ENCODE measurements at places on chromosomes 13 and 19. TPM values are rescaled to one million over a fixed set of nuclear protein-coding genes. Genes with fewer than 3 reads are reported as not detected.

GRCh38 chr13:99228737-99229691 lies 28.4 kb downstream of the UBAC2 start:
- peaks cover 74% of the 10 kb centered on the region for H3K4me1 ChIP-seq
- peak overlapping the region; percentile 45 for H3K27ac ChIP-seq

The CEACAM20 gene
- not detected for total RNA-seq

The SLC17A7 gene
- not detected for total RNA-seq

The COL4A1 gene
- total RNA-seq, result 0.16 TPM

The APOC1 gene
- total RNA-seq, result not detected

GRCh38 chr19:3285647-3286176 lies 61.3 kb downstream of the CELF5 start:
- DNase-seq, result peak; percentile 42
- H3K36me3 ChIP-seq, result no peaks in the 10 kb centered on the region
- H3K4me3 ChIP-seq, result no peak overlapping the region
- H3K27me3 ChIP-seq, result peaks cover 4% of the 10 kb centered on the region
- H3K4me1 ChIP-seq, result peaks cover 22% of the 10 kb centered on the region

DNA sequence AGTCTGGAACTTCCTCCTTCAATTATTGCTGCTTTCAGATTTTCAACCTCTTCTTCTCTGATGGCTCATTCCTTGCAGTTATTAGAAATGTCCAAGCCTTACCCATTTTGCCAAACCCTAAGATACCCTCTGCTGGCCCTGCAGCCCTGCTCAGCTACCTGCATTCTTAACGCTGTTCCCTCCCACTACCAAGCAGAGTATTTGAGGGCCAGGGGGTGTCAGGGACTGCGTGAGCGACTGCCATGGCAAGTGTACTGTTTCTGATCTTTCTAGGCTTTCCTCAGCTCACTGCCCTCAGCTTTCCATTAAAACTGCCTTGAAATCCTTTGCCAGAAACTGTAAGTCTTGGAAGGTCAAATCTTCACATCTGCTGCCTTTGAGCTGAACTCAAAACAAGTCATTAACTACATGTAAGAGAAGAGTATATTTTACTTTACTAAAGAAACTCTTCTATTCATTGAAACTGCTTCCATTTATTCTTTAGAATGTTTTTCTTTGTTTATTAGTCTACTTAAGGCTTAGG lies 41.0 kb downstream of the HS6ST3 start:
- DNase-seq, result no peak
- no peak overlapping the region for H3K27ac ChIP-seq
- no peaks in the 10 kb centered on the region for H3K27me3 ChIP-seq
- no peaks in the 10 kb centered on the region for H3K36me3 ChIP-seq
- H3K4me3 ChIP-seq, result no peak overlapping the region
- H3K4me1 ChIP-seq, result no peaks in the 10 kb centered on the region

DNA sequence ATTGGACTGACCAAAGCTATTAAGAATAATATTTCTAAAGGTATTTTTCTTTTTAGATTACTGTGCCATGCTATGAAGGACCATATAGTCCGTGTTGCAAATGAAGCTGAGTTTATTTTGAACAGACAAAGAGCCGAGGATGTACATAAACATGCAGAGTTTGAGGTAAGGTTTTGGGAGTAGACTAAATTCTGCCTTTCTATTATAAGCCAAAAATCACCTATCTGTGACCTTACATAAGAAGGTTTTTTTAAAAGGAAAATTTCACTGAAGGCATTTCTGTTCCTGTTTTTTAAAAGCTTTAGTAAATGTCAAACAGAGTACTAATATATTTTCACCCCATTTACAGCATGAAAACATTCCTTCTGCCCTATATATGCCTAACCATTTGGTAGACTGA lies 127.4 kb downstream of the MAB21L1 start:
- no peak overlapping the region for H3K4me3 ChIP-seq
- no peaks in the 10 kb centered on the region for H3K36me3 ChIP-seq
- H3K27ac ChIP-seq, result no peak overlapping the region
- no peaks in the 10 kb centered on the region for H3K27me3 ChIP-seq

- no peaks in the 10 kb centered on the region for H3K4me1 ChIP-seq
- DNase-seq, result no peak
- H3K27ac ChIP-seq, result no peak overlapping the region
- no peak overlapping the region for H3K4me3 ChIP-seq
- H3K36me3 ChIP-seq, result no peaks in the 10 kb centered on the region
- no peaks in the 10 kb centered on the region for H3K27me3 ChIP-seq
Observed at GRCh38 chr13:103694033-103694432, 627.8 kb upstream of the SLC10A2 start.

The ZNF491 gene
- 1.1 TPM for total RNA-seq

The SULT2A1 gene
- total RNA-seq, result not detected

The METTL21C gene
- not detected for total RNA-seq

DNA sequence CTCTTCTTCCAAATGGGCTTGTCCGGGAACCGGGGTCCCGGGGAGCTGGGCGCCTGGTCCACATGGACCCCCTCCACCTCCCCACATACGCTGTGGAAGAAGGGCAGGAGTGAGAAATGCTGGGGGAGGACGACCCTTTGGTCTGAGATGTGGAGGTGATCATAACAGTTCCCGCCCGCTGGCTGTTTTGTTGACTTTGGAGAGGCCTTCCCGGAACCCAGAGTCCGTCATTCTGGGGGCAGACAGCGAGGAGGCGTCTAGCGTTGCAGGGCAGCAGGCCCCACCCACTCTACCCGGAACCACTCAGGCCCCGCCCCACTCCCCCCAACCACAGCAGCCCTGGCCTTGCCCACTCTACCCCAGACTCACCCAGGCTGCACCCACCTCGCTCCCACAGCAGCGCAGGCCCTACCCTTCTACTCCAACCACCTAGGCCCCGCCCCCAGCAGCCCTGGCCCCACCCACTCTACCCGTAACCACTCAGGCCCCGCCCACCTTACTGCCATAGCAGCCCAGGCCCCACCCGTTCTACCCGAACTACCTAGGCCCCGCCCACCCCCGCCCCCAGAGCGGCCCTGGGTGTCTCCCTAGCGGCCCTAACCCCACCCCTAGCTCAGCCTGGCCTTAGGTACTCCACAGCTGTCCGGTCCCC lies 7.1 kb downstream of the GPR108 start:
- H3K27ac ChIP-seq, result no peak overlapping the region

The ACTN4 gene
- total RNA-seq, result 84.0 TPM

The STAP2 gene
- total RNA-seq, result 1.8 TPM

The C1QTNF9B gene
- total RNA-seq, result not detected

The TMEM59L gene
- 0.25 TPM for total RNA-seq

DNA sequence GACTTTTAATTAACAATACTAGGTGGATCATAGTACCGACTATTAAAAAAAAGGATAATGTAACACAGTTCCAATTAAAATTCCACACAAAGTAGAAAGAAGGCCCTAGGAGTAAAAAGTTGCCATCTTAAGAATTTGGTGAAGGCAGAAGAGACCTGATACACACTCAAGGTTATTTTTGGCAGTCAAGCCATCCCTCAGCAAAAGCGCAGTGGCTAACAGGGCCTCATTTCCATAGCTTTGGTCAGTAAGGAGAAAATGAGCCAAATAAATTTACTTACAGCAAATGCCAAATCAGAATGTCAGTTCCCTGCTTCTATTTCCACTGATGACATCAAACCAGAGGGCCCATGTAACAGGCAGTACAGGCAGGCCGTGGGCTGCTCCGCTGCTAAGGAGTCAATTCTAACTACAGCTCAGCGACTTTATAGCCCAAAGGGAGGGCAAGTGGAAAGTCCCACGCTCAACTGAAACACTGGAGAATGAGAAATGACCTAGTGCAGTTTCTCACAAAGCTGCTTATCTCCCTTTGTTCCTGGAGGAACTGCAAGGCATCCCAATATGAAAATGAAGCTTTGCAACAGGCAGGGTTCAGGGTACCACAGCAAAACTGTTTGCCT lies 6.3 kb downstream of the ARGLU1 start:
- peaks cover 29% of the 10 kb centered on the region for H3K36me3 ChIP-seq
- peaks cover 29% of the 10 kb centered on the region for H3K4me1 ChIP-seq
- DNase-seq, result peak; percentile 8
- no peak overlapping the region for H3K4me3 ChIP-seq
- H3K27ac ChIP-seq, result no peak overlapping the region

The APLP1 gene
- not detected for total RNA-seq

The CYP2F1 gene
- total RNA-seq, result 0.96 TPM

The MEDAG gene
- not detected for total RNA-seq

The P2RY11 gene
- total RNA-seq, result 88.5 TPM

The MTUS2 gene
- 0.81 TPM for total RNA-seq

DNA sequence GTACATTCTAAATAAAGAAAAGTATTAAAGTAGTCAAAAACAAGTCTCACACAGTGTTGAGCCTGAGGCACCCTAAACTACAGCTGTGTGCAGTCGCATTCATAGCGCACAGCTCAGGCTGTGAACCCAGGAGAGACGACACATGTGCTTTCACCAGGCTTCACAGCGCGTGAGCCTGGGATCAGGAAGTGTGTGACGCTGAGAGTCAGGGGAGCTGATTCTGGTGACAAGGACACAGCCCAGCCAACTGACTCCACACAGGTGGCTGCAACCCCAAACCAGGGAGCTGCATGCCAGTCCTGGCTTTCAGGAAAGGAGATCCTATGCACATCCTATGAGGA lies 41.6 kb downstream of the COL4A1 start:
- H3K27me3 ChIP-seq, result peaks cover 4% of the 10 kb centered on the region
- no peaks in the 10 kb centered on the region for H3K36me3 ChIP-seq
- DNase-seq, result no peak
- no peak overlapping the region for H3K27ac ChIP-seq
- no peak overlapping the region for H3K4me3 ChIP-seq
- H3K4me1 ChIP-seq, result no peaks in the 10 kb centered on the region

GRCh38 chr19:48506138-48506733 lies 5.4 kb downstream of the LMTK3 start:
- no peak overlapping the region for H3K27ac ChIP-seq
- H3K36me3 ChIP-seq, result peaks cover 11% of the 10 kb centered on the region
- DNase-seq, result peak; percentile 72
- no peak overlapping the region for H3K4me3 ChIP-seq

The ZNF358 gene
- 5.1 TPM for total RNA-seq

The POSTN gene
- total RNA-seq, result not detected

The NXNL1 gene
- not detected for total RNA-seq

GRCh38 chr19:51607077-51607476 lies 23.1 kb downstream of the SIGLEC5 start:
- no peak for DNase-seq
- no peaks in the 10 kb centered on the region for H3K4me1 ChIP-seq

GRCh38 chr19:45954156-45954555 lies 19.5 kb downstream of the NOVA2 start:
- no peaks in the 10 kb centered on the region for H3K36me3 ChIP-seq
- H3K27ac ChIP-seq, result no peak overlapping the region
- H3K27me3 ChIP-seq, result peaks cover 33% of the 10 kb centered on the region
- no peak for DNase-seq

DNA sequence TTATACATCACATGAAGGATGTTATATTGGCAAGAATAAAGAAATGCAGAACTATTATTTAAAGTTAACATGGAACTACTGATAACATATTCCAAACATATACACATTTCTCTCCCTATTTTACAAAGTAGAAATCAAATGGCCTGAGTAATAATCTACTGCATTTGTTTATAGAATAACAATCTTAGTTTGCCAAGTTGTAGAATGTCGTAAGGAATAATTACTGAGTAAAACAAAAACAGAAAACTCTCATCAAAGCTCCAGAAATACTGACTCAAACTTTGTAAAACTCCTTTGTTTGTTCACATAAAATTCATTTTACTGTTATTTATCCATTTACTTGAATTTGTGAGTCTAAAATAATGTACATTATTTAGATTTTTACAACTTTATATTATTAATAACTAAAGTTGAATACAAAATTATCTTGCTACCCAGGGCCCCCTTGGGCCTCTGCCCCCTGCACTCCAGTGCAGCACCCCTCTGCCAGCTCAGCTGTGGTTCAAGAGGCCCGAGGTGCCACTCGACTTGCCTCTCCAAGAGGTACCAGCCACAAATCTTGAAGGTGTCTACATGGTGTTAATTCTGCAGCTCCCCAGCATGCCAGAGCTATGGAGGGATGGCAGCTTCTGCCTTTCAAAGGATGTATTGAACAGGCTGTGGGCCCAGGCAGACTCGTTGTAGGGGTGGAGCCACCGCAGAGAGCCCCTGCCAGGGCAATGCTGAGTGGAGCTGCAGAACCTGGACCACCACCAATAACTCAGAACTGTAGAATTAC lies 2819.7 kb downstream of the PCDH9 start:
- no peaks in the 10 kb centered on the region for H3K36me3 ChIP-seq
- H3K27me3 ChIP-seq, result no peaks in the 10 kb centered on the region
- no peak overlapping the region for H3K4me3 ChIP-seq
- H3K27ac ChIP-seq, result no peak overlapping the region
- no peak for DNase-seq

The ADM5 gene
- total RNA-seq, result 2.1 TPM

The CLDND2 gene
- 0.84 TPM for total RNA-seq

DNA sequence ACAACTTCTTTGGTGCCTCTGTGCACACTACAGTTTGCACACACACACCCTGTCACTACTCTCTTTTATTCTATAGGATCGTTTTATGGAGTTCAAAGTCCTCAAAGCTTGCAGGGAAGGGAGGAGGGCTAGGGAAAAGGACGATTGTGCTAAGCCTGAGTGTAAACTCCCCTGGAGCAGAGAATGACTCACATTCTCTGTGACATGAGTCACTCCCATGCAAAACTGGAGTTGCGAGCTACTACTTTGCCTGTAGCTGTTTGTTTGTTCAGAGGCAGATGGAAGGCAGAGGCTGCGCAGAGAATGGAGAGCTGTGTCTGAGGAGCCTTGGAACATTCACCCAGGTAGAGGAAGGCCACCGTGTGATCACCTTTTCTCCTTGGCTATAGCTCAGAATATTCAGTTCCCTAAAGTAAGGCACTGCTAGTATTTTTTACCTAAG lies 80.5 kb upstream of the MBNL2 start:
- no peaks in the 10 kb centered on the region for H3K36me3 ChIP-seq
- H3K27ac ChIP-seq, result no peak overlapping the region
- H3K27me3 ChIP-seq, result no peaks in the 10 kb centered on the region
- H3K4me3 ChIP-seq, result no peak overlapping the region
- no peak for DNase-seq
- no peaks in the 10 kb centered on the region for H3K4me1 ChIP-seq

GRCh38 chr19:38437295-38437694 lies 3.8 kb downstream of the RYR1 start:
- DNase-seq, result no peak
- H3K27me3 ChIP-seq, result peaks cover 21% of the 10 kb centered on the region
- no peak overlapping the region for H3K4me3 ChIP-seq
- H3K36me3 ChIP-seq, result no peaks in the 10 kb centered on the region
- H3K27ac ChIP-seq, result no peak overlapping the region

GRCh38 chr19:39341129-39341718 lies 997 bp upstream of the SAMD4B start:
- peak overlapping the region; percentile 65 for H3K27ac ChIP-seq
- peaks cover 71% of the 10 kb centered on the region for H3K4me1 ChIP-seq
- H3K27me3 ChIP-seq, result no peaks in the 10 kb centered on the region
- DNase-seq, result peak; percentile 9

DNA sequence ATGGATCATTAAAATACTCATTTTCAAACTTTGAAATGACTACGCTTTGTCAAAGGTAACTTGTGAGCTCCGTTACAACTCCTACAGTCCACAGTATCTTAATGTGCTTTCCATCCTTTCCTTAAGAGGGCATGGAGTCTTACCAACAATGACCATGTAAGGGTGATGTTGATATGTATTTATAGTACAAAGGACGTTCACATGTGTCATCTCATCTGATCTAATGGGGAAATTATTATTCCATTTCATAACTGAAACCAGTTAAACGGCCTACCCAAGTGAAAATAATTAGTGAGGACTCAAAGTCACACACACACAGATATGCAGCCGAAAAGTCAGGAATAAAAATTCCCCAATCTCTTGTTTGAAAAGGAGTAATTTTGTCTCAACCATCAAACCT lies 9.6 kb downstream of the USP12 start:
- H3K27ac ChIP-seq, result no peak overlapping the region
- H3K4me1 ChIP-seq, result peaks cover 4% of the 10 kb centered on the region
- H3K27me3 ChIP-seq, result no peaks in the 10 kb centered on the region

All from CD4-positive, alpha-beta T cell (primary cell).